ENCODE measurements at places on chromosomes 12 and 14.
A peak's percentile ranks its signal among the peaks of the same experiment; 100 is the strongest.

DNA sequence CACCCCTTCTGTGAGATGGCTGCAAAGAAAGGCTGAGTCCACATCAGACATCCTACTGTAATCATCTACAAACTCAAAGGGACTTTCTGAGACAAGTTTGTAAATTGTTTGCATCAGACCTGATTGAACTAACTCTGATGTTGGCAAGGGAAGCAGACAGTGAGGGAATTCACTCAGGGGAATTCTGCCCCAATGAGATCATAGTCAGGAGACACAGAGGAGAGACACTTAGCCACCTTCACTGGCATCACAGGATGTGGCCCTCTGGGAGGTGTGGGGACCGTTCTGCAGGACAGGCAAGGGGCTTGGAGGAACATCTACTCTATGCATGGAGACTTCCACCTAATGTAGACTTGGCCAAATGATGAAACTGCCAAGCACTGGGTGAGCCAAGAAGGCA lies 70.7 kb upstream of the DDX11 start:
- H3K4me3 ChIP-seq, result no peak overlapping the region
- no peak overlapping the region for H3K27ac ChIP-seq
- H3K4me1 ChIP-seq, result no peaks in the 10 kb centered on the region

DNA sequence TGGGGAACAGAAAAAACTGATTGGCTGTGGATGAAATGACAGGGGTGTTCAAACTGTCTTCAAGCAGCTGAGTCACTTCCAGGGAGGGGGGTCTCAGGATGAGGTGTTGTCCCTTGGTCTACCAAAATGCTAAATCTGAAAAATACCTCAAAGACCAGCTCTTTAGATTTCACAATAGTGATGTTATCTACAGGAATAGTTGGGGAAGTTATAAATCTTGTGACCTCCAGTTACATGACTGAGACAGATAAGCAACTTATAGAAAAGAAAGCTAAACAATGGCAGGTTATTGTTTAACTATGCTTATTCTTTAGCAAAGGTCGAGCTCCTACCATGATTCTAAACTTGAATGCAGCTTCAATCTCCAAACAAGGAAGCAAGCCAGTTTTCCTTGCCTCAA lies 125.4 kb downstream of the SYT10 start:
- H3K4me3 ChIP-seq, result no peak overlapping the region
- no peak for DNase-seq
- H3K27me3 ChIP-seq, result no peaks in the 10 kb centered on the region
- H3K27ac ChIP-seq, result no peak overlapping the region
- H3K4me1 ChIP-seq, result no peaks in the 10 kb centered on the region

DNA sequence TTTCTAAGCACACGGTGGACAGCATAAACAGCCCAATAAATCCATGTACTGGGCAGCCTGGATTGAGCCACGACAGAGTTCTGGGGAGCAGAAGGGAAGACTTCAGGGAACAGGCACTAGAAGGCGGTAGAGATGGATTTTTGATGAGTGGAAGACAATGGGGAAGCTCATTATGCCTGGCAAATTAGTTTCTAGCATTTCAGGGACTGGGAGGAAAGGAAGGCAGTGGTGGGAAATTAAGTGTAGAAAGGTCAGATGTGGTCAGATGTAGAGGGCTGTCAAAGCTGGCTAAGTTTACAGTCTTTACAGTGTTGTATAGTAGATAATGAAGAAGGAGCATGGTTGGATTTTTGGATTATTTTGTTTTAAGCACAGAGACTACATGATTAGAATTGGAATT lies 9.2 kb downstream of the EGLN3 start:
- H3K4me1 ChIP-seq, result peaks cover 10% of the 10 kb centered on the region
- DNase-seq, result no peak
- H3K27me3 ChIP-seq, result no peaks in the 10 kb centered on the region
- no peaks in the 10 kb centered on the region for H3K36me3 ChIP-seq
- no peak overlapping the region for H3K27ac ChIP-seq

DNA sequence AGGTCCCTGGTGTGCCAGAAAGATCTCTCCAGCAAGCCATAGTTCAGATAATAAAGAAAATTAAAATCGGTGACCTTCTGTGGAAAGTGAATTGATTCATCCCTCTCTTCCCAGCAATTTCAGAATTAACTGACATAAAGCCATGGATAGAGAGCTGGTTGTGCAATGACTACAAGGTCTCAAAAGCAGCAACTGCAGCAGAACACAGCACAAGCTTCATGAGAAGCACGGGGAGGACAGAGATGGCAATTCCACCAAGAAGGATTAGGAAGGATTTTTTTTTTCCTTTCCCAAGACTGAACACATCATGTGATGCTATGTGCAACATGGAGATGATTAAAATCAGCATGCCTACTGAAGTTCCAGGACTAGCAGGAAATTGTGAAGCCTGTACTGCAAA lies 154.9 kb upstream of the PLEKHG7 start:
- H3K27ac ChIP-seq, result no peak overlapping the region
- no peaks in the 10 kb centered on the region for H3K36me3 ChIP-seq

DNA sequence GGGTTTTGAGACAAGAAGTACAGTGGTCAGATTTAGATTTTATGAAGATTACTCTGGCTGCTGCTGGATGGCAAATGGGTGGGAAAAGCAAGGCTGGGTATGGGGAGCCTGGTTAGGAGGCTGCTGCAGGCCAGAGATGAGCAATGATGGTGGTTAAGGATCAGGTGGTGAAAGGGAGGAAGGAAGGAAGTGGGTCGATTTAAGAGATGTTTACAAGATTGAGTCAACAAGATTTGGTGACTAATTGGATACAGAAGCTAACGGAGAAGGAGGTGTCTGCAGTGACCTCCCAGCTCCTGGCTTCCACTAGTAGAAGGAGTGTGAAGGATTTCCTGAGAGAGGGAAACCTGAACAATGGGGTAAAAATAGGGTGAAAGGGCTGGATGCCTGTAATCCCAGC lies 18.7 kb downstream of the NOS1 start:
- H3K36me3 ChIP-seq, result no peaks in the 10 kb centered on the region
- H3K4me3 ChIP-seq, result no peak overlapping the region
- H3K4me1 ChIP-seq, result no peaks in the 10 kb centered on the region
- DNase-seq, result no peak
- H3K27me3 ChIP-seq, result no peaks in the 10 kb centered on the region
- H3K27ac ChIP-seq, result no peak overlapping the region

DNA sequence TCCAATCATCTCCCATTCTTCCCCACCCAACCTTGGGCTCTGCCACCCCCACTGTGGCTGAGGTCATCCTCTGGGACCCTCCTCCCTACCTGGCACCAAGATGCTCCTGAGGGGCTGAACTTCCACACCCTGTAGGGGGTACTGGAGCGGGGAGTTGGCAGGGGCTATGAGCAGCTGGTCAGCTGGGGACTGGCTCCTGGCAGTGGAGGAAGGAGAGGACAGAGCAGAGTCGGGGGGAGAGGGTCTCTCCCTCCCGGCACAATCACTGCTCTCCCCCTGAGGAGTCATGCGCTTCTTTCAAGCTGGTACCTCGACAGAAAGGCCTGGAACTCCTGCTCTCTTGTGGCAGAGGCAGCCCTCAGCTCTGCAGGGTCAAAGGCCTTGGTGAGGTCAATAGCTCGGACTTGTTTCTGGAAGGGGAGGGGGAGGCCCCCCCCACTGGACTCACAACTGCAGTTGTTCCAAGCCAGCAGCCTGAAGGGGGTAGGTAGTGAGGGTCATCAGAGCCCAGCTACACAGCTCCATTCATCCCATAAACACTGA lies 2.0 kb downstream of the B4GALNT1 start:
- H3K27ac ChIP-seq, result no peak overlapping the region
- peak; percentile 50 for DNase-seq
- no peaks in the 10 kb centered on the region for H3K36me3 ChIP-seq
- no peak overlapping the region for H3K4me3 ChIP-seq
- H3K4me1 ChIP-seq, result no peaks in the 10 kb centered on the region

DNA sequence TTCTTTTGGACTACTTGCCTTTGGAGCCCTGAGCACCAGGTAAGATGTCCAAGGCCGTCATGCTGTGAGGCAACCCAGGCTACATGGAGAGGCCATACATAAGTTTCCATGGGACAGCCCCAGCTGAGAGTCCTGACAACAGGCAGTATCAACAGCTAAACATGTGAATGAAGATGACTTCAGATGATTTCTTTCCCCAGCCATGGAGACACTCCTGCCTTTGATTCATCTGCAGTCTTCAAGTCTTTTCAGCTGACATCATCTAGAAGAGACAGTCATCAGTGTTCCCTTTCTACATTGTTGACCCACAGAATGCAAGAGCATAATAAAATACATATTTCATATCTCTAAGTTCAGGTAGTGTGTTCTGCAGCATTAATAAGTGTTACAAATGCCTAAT lies 398.7 kb downstream of the BTG1 start:
- no peaks in the 10 kb centered on the region for H3K36me3 ChIP-seq
- H3K27ac ChIP-seq, result no peak overlapping the region
- no peaks in the 10 kb centered on the region for H3K4me1 ChIP-seq
- H3K27me3 ChIP-seq, result no peaks in the 10 kb centered on the region
- no peak for DNase-seq
- H3K4me3 ChIP-seq, result no peak overlapping the region

DNA sequence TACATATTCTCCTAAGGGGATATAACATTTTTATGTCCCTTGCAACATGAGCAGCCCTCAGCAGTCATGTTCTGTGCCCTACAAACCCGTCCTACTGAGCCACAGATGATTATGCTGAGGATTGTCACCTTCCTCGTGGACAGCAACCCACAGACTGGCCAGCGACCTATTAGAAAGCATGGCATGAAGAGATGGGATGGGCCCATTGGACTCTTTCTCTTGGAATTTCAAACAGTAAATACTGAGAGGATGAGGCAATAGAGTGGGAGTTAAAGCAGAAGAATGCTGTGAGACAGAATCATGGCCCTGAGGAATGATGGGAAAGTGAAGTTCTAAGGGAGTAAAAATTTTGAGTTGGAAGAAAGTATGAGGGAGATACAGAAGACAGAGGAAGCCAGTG lies 149.9 kb upstream of the BTG1 start:
- DNase-seq, result no peak
- no peak overlapping the region for H3K27ac ChIP-seq
- no peaks in the 10 kb centered on the region for H3K36me3 ChIP-seq
- no peaks in the 10 kb centered on the region for H3K4me1 ChIP-seq
- H3K27me3 ChIP-seq, result no peaks in the 10 kb centered on the region

Data from kidney (tissue), 22 donors.